ENCODE measurements at places on chromosomes 2 and 18.

DNA sequence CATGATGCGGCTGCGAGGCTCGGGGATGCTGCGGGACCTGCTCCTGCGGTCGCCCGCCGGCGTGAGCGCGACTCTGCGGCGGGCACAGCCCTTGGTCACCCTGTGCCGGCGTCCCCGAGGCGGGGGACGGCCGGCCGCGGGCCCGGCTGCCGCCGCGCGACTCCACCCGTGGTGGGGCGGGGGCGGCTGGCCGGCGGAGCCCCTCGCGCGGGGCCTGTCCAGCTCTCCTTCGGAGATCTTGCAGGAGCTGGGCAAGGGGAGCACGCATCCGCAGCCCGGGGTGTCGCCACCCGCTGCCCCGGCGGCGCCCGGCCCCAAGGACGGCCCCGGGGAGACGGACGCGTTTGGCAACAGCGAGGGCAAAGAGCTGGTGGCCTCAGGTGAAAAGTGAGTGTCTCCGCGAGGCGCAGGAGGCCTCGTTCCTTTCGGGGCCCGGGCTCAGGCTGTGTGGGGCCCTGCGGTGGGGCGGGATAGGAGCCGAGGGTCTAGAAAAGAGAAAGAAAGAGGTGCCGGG, 520 bp downstream of the GLS start:
- DNase-seq, result no peak

DNA sequence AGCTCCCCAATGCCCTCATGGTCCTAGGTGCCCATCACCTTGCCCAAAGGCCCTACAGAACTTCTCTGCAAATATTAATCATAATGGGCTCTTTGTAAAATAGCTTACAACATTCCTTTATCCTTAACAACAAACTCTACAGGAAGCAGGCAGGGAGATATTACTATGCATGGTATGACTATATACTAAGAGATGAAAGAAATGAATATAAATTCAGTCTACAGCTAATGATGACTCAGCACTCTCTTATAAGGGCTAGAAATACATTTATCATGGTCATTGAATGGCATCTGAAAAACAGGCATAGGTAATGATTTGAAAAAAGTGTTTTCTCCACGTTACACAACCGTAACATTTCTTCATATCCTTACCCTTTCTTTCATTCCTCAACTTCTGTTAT, 254.8 kb upstream of the DSEL start:
- DNase-seq, result no peak

DNA sequence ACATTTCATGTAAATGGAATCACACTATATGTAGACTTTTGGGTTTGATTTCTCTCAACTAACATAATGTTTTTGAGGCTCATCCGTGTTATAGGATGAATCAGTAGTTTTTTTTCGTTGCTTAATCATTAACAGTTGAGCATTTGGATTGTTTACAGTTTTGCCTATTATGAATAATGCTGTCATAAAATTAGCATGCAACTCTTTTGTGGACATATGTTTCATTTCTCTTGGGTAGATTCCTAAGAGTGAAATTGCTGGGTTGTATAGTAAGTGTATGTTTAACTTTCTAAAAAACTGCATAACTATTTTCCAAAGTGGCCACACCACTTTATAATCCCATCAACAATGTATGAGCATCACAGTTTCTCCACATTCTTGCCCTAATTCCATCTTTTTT, 7.7 kb upstream of the RHBDD1 start:
- DNase-seq, result no peak

GRCh38 chr2:50513724-50514123, 518.2 kb downstream of the NRXN1 start:
- DNase-seq, result no peak

GRCh38 chr18:63292831-63293683, 26.5 kb downstream of the BCL2 start:
- DNase-seq, result no peak

DNA sequence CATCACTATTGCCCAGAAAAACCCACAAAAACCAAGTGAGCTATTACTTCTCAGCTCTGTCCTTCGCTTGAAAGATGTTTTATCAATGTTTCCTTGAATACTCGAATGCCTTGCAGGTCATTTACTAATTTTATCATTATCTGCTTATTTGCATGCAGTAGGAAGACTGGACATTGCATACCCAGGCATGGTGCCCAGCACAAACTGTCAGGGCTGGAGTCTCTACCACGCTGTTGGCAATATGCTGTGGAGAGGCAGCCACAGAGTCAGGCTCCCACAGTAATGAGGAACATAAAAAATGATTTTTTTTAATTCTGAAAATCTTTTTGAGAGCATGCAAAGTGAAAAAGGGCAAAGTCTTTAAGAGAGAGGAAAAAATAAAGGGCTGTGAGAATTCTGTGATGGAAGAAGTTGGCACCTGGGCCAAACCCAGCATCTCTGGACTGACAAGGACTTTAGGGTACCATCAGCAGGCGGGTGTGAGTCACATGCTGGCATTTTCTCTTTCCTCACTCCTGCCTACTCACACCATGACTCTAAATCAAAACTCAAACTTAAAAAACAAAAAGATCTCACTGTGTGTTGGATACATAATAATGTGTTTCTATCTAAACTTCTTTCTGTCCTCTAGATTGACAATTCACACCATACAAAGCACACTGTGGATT, 709.8 kb upstream of the FANCL start:
- DNase-seq, result no peak

DNA sequence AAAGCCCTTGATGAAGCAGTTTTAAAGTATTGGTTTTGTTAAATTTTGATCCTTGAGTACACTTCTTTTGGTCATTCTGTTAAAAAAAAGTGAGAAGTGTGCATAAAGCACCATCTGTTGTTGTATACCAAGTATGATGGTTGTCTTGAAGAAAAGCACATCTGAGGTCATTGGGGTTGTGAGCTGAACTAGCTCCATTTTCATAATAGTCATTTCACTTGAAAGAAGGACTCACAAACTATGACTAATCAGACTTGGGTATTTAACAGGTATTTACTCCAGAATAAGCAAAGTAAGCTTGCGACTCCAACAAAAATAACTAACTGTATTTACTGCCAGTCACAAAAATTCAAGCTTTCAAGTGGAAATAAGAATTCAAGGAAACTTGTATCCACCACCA, 35.1 kb downstream of the CHN1 start:
- DNase-seq, result no peak

Measured in HAP-1 (cell line).